ENCODE measurements at places on chromosomes 7 and 10.

GRCh38 chr10:10133281-10133680 is 884.4 kb upstream of the CELF2 start:
- no peak for DNase-seq

- no peak for DNase-seq
Measured at GRCh38 chr10:124040451-124041188, 52.8 kb downstream of the CHST15 start.

- DNase-seq = no peak
Measured at GRCh38 chr10:61452151-61452651, 980 bp downstream of the TMEM26 start.

DNA sequence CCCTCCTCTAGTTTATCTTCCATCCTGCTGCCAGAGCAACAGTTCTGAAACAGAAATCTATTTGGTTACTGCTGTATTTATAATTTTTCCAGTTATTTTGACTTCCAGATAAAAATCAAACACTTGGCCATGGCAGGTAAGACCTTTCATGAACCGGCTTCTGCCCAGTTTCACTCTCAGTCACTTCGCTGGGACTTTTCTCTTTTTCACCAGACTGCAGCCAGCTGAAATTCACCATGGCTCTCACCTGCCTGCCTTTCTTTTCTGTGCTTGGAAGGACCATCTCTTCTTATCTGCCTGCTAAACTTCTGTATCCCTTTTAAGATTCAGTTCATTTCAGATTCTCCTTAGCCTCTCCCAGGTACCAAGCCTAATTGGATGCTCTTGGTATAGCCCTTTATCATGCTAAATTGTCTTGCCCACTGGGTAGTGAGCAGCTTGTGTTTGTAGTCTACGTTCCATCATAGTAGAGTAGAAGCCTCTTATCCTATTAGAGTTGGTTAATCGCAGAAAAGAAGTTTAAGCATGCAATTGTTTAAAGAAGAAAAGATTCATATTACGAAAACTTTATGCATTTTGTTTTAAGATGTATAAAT is 71.7 kb downstream of the TAF3 start:
- DNase-seq = no peak

DNA sequence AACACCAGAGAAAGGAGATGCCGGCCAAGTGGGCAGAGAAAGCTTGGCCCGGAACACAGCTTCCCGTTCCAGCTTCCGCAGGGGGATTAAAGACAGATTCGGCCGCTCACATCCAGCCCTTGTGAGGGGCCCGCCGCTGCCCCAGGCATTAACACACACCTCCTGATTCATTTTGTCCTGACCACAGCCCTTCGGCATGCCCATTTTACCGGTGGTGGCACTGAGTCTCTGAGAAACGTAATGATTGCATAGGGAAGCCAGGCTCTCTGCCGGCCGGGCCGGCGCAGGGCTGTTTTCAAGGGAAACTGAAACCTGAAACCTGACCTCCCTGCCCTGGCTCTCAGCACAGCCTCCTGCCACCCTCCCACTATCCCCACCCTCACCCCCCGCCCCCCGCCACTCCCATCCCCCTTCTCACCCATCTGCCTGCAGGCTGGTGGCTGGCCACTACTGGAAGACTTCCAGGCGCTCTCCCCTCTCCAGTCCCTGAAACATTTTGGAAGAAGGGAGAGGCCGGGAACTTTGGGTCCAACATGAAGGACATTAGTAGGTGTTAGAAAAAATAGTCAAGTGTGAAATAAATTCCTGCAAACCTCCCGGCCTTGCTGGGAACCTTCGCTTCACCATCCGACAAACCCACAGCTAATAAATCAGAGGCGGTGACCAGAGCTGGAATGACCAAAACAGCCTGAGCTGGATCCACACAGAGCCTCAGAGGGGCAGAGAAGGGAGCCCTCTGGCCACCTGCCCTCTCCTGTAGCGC is 83.5 kb upstream of the CUX1 start:
- DNase-seq = no peak

DNA sequence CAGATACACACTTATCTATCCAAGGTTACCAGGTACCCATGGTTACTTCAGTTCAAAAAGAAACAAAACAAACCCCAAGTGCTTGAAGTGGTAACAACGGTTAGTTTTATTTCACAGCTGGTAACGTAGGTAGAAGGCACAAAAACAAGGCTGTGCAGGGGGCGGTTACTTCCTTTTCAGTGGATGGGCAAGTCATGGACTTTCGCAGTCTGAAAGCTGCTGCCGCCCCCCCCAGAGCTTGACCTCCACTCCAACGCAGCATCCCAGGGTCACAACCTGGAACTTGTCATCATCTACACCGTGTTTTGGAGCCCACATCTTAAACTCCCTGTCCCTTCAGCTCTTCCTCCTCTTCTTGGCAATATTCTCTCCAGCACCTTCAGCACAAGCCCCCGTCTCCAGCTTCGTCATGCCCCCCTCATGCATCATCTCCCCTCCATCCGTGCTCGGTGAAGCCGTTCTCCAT is 181.2 kb upstream of the ITGB1 start:
- DNase-seq = peak; percentile 70

All from activated gamma-delta T cell treated with Interleukin-2 at 50 U/mL for 16 hours (primary cell).